ENCODE measurements at places on chromosomes 16 and 17.

GRCh38 chr16:47461598-47462266 is 601 bp downstream of the PHKB start:
- peak; percentile 23 for DNase-seq

GRCh38 chr17:67238991-67239390 is 6.0 kb downstream of the HELZ start:
- DNase-seq: no peak

DNA sequence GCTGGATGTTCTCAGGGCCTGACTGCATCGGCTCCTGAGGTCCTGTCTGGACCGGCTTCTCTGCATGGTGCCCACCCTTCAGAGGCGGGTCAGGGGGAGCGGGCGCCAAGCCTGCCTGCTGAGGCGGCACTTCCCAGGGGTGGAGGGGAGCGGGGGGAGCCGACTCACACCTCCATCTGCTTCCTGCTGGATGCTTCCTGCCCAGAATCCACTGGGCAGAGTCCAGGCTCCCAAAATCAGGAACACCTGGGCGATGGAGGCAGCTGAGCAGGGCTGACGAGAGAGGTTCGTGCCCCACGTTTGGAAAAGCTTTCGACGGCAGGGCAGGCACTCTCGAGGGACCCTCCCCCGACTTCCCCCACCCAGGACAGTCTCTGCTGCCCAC is 42.2 kb downstream of the TIMM22 start:
- no peak for DNase-seq

DNA sequence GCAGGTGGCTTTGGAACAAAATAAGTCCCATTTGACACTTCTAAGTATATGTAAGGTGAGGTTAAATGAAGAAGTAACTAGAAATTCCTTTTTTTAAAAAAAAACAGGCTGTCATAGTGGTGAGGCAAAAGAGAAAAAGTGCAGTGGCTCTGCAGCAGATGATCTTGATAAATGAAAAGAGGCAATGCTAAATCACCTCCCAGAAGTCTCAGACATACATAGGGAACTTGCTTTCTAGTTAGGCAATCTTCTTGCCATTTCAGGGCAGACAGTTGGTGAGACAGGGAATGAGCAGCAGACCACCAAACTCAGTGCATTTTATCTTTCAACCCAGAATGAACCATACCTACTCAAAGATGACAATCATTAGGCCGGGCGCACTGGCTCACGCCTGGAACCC is 90.8 kb downstream of the MYO1D start:
- no peak for DNase-seq

DNA sequence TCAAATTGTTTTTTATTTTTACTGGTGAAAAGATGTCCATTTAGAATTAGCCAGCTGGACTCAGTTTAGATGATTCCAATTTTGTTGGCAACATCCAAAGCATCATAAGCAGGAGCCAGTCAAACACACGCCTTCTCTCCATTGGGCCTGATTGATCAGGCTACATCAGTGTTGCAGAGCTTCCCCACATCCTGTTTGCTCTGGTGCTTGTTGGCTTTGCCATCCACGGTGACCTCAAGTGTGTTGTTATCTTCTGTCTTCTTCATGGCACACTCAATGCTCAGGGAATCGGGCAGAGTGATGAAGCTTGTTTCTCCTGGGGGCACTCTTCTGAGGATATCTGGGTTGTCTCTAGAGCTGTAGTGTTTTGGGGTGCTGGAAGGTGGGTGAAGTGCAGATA is 6.3 kb upstream of the NETO2 start:
- DNase-seq: no peak

DNA sequence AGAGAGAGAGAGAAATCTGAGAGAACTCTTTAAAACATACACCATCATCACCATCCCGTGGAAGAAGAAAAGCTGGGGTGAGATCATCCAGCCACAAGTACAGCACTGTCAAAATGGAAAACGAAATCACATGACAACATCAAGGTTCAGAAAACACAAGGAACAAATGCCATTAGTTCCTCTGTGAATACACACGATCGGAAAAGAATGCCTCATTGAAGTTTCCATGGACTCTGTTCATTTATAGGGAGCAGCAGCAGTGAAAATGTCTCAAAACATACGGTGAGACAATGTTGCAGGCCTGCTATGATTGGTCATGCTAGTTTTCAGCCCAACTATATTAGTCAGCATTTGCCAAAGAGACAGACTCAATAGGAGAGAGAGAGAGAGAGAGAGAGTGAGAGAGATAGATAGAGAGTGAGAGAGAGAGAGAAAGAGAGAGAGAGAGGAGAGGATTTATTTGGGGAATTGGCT is 4.4 kb downstream of the CFAP97D1 start:
- no peak for DNase-seq

DNA sequence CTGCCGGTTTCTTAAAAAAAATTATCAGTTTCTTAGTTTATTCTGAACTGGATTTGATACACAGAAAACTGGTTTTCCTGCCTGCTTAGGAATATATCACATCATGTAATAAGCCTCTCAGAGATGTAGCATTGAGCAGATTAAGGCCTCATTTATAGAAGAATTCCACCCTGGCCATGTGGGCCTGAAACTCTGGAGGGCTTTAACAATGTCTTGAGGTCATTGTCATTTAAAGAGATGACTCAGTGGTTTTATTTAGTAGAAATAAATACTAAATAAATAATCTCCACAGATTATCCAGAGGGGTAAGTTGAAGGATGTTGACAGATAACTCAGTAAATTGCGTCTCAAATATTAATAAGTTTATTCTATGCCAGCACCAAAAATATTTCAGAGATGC is 56.9 kb downstream of the PRKCA start:
- no peak for DNase-seq

GRCh38 chr16:14249291-14250032 is 178.3 kb downstream of the MRTFB start:
- DNase-seq: peak; percentile 53

- DNase-seq: no peak
Measured at GRCh38 chr16:70788668-70789594, 12.0 kb downstream of the VAC14 start.

GRCh38 chr17:73338050-73338521 is 26.3 kb upstream of the CDC42EP4 start:
- DNase-seq: no peak

GRCh38 chr17:74842599-74843351 is 16.9 kb downstream of the GRIN2C start:
- DNase-seq: peak; percentile 89

DNA sequence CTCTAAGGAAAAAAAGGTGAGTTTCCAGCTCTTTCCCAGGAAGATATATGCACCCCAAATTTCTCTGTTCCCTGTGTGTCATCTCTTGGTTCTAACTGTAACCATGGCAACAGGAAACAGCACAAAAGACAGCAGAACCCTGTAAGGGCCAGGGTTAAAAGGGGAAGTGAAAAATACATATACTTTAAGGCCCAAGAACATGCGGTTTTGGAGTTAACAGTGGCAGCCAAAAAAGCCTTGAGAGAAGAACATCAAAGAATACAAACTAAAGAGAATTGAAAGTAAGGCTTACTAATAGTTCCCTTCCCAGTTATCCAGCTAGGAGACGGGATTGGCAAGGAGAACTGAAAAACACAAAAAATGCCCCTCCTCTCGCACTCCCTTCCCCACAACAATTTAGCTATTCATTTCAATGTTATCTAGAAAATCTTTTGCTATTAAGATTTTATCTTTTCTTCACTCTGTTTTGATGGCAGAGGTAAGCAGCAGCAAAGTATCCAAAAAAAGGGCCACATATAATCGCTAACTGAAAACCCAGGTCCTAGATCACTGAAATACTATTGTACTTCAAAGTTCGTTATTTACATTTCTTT is 1.5 kb downstream of the SPOP start:
- DNase-seq: no peak

DNA sequence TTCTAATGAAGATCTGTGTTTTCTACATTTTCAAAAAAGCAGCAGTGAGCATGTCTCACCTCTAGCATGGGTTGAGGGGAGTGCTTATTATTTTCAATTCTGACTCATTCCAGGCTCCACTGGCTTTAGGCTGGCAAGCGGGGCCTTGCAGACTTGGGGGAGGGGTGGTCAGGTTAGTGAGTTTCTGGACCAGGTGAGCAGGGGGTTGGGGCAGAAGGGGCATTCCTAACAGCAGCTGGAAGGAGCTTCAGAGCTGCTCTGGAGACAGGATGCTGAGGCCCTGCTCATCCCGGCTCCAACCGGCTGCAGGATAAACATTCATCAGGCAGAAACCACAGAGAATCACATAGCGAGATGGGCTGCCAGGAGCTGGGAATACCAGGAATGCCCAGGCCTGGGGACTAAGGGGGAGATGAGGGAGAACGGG is 10.5 kb upstream of the KRT19 start:
- no peak for DNase-seq

DNA sequence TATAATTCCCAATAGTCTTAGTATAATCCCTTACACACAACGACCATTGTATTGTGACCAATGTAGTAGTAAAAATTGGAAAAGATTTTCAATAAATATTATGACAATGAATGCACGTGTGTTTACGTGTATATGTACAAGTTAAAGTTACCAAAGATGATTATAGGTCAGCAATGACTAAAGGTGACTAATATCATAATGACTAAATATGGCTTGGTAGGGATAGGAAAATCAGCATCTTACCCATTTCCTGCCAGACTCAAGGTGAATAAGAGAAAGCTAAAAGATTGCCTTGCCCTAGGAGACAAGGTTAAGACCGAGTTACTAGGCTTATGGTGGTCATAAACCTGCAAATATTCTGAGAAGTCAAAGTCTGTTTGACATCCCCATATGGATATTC is 34.4 kb downstream of the CPD start:
- DNase-seq: no peak

All from HEK293T (cell line).